Midbrain (tissue), 1 donor: ENCODE measurements at places on chromosomes 2 and 18.

- no peak for DNase-seq
Measured at GRCh38 chr2:215355801-215356200, 43.9 kb downstream of the ATIC start.

- DNase-seq: no peak
Measured at GRCh38 chr2:209424781-209425470, 1.1 kb downstream of the MAP2 start.

DNA sequence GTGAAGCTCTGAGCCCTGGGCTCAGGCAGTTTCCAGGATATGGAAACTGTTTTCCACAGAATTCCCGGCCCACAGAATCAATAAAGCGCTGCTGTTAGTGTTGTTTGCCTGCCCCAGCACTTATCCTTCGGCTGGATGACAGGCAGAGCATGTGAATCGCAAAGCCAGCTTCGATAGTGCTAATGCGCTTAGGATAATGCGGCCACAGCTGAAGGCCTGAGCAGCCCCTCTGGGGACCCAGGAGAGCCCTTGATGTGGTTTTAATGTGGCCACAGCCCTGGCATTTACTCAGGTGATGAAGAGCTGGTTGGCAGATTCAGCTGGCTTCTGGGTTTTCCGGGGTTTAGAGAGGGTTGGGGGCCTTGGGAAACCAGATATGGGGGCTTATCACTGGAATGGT is 23.7 kb downstream of the PCARE start:
- DNase-seq: no peak

- DNase-seq: no peak
Measured at GRCh38 chr2:181312515-181312927, 144.7 kb upstream of the ITGA4 start.

DNA sequence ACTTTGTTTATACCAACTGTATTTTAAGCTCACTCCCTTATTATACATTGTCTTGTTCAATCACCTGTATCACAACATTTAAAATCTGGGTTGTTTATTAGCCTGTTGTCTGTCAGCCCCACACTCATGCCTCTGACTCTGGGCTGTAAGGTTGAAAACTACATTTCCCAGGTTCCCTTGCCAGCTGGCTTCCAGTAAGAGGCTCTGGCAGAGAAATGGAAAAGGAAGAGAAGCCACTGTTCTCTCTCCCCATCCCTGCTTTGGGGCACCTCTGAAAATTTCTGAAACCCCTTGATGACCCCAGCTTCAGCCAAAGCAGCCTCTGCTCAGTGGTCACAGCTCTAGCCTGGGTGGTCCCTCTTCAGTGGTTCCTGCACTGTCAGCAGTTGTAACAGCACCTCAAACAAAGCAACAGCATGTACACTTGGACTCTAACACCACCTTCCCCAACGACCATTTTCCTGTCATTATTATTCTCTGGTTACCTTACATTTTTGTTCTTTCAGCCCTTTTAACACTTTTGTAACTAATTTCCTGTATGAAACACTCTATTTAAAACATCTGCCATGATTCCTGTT is 108.9 kb upstream of the LGALSL start:
- no peak for DNase-seq

- DNase-seq: no peak
Measured at GRCh38 chr2:37529830-37530415, 141.5 kb downstream of the CDC42EP3 start.

GRCh38 chr2:59896499-59897245 is 656.8 kb downstream of the BCL11A start:
- DNase-seq: no peak
